Stimulated activated naive B cell treated with anti-CD40 and anti-IgM and Interleukin-4, amounts not matched to agents 10 μg/mL and 1 μg/mL and 100 μg/mL, for 72 hours (primary cell): ENCODE measurements at places on chromosomes 3 and 15.

- DNase-seq = no peak
Measured at GRCh38 chr15:39317225-39317624, 263.7 kb upstream of the THBS1 start.

- DNase-seq = no peak
Measured at GRCh38 chr3:50095352-50095998, 6.8 kb downstream of the RBM5 start.

DNA sequence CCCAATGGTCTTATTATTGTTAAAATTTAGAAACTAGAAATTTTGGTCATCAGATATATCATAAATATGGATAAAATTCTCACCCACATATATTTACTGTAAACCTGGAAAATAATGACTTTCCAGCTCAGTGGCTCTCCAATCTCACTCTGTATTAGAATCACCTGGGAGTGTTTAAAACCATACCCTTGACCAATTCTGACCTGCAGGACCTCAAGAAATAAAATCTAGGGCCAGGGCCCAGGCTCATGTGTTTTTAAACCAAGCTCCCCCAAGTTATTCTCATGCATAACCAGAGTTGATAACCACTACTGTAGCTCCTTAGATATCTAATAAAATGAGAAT, 372.1 kb downstream of the SHQ1 start:
- DNase-seq = no peak

DNA sequence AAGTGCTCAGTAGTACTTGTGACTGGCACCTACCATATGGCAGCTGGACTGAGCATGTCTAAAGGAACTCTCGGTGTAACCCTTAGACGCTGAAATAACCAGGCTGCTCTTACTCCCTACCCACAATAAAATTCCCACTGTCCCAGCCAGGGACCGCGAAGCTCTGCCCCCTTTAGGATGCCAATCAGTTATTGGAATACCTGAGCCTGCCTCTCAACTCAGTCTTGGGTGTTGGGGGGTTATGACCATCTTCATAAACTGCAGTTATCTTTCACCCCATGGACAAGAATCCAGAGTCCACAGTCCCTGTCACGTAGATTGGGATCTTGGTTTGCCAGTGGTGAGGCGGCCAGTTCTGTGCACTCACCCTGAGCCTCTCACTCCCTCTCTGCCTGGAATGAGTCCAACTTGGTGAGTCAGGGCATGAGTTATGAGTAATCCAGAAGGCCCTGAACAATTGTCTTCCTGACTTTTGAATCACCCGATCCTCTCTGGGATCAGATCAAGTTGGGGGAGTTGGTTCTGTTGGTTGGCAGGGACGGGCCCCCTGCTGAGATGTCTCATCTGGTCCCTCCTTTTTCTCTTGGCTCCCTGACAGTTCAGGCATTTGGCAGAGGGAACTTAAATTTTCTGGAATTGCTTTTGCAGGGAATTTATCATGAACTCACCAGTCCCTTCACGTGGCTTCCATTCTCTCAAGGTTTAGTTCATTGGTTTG, 120.1 kb upstream of the UBE2E1 start:
- no peak for DNase-seq

GRCh38 chr3:8020047-8020841, 481.4 kb upstream of the LMCD1 start:
- no peak for DNase-seq

- DNase-seq = no peak
Measured at GRCh38 chr15:35288580-35288979, 203.5 kb upstream of the NANOGP8 start.

DNA sequence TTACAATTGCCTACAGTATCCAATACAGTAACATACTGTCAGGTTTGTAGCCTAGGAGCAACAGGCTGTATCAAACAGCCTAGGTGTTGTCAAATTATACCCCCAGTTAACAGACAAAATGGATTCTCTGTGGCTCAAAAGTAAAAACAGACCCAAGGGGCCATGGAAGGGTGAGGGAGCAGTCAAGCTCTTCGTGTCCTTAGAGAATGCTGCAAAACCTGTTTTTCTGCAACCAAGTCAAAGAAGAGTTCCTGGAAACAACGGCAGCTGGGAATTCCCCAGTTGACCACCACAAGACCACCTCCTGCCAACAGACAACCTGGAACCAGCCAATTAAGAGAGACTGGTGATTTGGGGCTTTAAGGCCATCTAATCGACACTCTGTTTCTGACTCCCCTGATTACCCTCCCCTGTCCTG, 11.1 kb upstream of the THUMPD3 start:
- DNase-seq = no peak

DNA sequence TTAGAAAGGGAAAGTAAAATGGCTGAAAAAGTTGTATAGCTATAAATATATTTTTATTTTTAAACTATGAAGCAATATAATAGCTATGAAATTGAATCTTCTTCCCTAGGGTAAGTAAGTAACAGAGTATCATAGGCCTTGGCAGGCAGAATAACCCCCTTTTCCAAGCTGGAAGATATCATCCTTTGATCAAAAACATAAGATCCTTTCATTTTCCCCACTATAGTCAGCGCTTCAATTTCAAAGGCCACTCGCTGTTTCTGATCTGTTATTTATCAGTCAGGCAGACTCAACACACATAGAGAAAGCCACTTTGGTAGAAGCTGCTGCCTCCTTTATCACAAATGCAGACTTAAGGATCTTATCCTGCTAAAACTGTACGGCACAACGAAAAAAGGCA, 74.0 kb upstream of the UBE2E2 start:
- DNase-seq = no peak

DNA sequence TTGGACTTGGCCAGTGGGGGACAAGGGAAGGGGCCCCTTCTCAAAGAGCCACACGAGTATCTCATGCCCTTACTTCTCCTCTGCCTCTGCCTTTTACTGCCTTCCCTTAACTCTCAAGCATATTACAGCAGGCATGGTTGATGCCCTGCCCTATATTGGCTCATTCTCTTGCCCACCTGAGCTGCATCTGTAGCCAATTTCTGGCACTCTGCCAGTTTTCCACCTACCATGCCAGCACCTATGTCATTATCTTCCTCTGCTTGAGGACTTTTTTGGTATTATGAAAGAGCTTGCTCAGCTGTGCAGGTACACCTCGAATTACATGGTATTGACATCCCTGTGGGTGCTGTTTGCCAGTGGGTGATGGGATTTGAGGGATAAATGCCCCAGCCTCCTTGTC, 181.8 kb downstream of the OXSM start:
- DNase-seq = no peak

DNA sequence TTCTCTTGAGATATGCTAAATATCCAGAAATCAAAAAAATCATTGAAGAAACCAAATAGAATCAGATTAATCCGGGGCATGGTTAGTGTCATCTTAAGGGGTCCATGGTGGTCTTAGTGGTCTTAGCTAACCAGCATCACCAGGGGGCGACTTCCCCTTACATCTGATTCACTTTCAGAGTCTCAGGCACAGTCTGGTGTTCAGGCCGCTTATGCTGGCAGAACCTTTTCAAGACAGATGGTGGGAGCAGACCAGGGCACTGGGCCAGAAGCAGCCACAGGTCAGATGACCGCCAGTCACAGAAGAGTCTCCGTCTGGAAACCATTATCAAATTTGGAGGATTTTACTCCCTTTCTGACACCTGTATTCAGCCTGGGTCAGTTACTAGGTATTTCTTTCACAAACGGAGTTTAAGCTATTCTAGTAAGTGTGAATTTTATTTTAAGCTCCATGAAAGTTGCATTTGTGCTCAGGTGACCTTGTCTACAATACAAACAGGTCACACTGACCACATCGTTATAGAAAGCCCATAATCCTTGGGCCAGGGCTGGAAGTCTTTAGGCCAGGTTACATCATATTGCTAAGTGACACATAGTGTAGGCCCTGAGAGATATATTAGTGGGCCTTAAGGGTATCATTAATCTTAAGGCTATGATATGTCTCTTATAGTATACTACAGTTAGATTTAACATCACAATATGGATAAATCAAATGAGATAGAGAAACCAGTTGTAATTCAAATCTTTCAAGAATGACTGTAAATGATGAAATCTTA, 365.5 kb downstream of the GBE1 start:
- DNase-seq = no peak

DNA sequence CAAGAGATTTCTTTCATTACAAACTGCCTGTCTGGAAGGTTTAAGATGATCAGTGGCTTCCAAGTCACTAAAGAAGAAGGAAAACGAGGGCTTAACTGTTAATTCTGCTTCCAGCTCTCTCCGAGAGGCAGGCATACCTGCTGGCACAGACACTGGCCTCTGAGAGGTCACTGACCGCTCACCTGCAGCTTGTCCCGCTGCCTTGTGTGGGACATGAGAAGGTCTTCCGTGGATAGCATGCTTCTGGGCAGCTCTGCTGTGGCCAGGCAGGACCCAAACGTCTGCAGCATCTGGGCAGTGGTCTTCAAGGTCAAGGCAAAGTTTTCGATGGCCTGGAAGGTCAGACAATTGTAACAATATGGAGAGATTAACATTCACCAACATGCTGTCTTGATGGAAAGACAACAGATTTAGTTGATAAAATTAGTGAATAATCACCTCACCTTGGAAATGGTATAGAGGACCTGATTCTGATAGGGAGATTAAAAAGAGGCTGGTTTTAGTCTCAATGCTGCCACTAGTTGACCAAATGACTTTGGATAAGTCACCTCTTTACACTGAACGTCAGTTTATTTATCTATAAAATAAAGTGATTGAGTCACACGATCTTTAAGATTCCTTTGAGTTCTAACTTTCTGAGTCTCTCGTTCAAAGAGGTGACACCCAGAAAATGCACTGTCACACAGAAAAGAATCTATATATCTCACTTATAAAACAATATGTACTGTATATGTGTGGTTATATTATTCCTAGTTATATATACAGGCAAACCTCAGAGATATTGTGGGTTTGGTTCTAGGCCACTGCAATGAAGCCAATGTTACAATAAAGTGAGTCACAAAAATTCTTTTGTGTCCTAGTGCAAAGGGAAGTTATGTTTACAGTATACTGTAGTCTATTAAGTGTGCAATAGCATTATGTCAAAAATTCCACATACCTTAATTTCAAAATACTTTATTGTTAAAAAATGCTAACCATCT, 65.1 kb downstream of the B3GNT5 start:
- DNase-seq = no peak

- no peak for DNase-seq
Measured at GRCh38 chr3:193190146-193190786, 50.8 kb upstream of the PLAAT1 start.

- DNase-seq = no peak
Measured at GRCh38 chr15:55990998-55991397, 2.4 kb downstream of the NEDD4 start.

- DNase-seq = no peak
Measured at GRCh38 chr3:34938784-34939183, 700.5 kb upstream of the ARPP21 start.

GRCh38 chr3:195888311-195888761, 20.0 kb downstream of the TNK2 start:
- DNase-seq = no peak

DNA sequence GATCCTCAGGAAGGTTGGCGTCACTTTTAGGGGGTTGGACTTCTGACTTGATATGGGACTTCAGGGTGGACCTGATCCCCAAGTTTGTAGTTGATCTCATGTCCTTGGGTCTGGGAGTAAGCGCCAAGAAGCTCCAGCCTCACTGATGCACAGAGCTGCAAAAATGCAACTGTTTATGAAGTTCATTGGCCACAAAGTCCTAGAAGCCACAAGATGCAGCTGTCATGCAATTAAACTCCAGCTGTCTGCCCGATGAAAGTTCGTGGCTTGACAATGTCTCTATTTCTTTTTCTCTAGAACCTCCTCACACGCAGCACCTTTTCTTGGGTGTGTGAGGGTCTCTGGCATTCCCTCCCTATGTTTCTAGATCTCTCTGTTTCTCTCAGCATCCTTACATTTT, 9.2 kb upstream of the ACAN start:
- no peak for DNase-seq

GRCh38 chr3:13870902-13871301, 9.0 kb downstream of the WNT7A start:
- no peak for DNase-seq

DNA sequence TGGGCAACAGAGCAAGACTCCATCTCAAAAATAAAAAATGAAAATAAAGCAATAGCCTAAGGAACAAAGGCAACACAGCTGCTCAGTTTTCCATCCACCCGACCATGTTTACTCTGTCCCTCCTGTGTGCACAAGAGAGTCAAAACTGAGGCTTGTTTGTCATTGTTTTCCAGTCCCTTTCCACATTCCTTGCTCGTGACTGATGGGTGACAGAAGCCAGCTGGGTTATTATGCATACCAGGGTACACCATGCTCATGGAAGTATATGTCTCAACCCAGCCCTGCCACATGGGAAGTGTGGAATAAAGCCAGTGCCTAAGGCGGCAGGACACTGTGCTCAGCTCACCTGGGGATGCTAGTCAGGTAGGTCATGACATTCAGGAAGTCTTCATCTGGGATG, 49.5 kb downstream of the MCF2L2 start:
- no peak for DNase-seq

GRCh38 chr15:59104602-59104911, 389 bp upstream of the CCNB2 start:
- DNase-seq = no peak

- DNase-seq = no peak
Measured at GRCh38 chr15:56996746-56997470, 78.5 kb downstream of the TCF12 start.

- DNase-seq = no peak
Measured at GRCh38 chr3:183513046-183513706, 42.3 kb downstream of the KLHL6 start.

DNA sequence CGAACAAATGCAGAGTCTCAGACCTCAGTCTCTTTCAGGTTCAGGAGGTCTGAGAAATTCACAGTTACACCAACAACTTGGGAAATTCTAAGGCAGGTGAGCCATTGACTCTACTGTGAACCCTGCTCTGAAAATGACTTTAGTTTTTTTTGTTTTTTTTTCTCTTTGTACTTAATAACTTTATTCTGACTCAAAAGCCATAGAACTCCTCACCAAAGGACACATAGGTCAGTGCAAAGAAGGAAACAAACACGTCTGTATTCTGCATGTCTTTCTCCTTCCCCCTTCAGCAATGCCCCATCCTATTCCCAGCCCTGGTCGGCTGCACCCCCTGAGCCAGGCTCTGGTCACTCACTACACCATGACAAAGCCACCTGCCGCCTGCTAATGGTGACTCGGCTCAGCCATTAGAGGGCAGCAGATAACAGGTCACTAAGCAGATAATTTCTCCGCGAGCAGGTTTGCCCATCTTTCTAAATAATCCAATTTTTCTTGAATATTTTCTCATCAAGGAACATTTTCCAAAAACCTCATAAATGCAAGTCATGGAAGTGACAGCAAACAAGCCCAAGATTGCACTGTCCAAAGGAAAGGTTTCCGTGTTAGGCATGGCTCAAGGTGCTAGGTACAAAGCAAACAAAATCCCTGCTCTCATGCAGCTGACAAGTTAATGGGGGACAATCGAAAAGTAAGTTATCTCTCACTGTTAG, 37.7 kb downstream of the TM4SF4 start:
- no peak for DNase-seq

DNA sequence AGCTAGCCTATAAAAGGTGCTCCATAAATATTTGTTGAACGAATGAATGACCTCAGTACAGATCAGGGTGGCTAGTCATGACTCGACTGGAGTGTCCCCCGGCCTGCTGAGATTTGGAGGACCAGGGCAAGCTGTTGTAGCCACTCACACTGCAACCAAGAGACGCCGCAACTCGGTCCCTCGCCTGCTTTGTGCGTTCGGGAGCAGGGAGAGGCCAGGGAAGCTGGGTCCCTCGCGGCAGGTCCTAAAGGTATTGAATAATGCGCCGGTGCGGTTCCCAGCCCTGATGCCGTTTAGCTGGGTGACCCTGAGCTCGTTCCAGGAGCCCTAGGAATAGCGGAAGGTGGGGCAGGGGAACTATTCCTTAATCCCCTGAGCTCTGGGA, 1.8 kb downstream of the IGDCC4 start:
- DNase-seq = no peak
